ENCODE measurements at places on chromosomes 5 and 9. TPM values are rescaled to one million over a fixed set of nuclear protein-coding genes. Genes with fewer than 3 reads are reported as not detected.

The GZMA gene
- not detected for polyA plus RNA-seq

The TEX48 gene
- not detected for polyA plus RNA-seq

The EPB41L4A gene
- 7.4 TPM for polyA plus RNA-seq

The DMRT2 gene
- polyA plus RNA-seq: 0.50 TPM

The ESM1 gene
- not detected for polyA plus RNA-seq

The OTULIN gene
- 12.7 TPM for polyA plus RNA-seq

The MARCHF11 gene
- polyA plus RNA-seq: 6.1 TPM

The GHR gene
- 0.31 TPM for polyA plus RNA-seq

The AKNA gene
- polyA plus RNA-seq: 1.2 TPM

The OLFML2A gene
- polyA plus RNA-seq: 0.15 TPM

The FOXD4L4 gene
- polyA plus RNA-seq: not detected

The CER1 gene
- not detected for polyA plus RNA-seq

The TRMT10B gene
- polyA plus RNA-seq: 11.2 TPM

The SPATA31A1 gene
- not detected for polyA plus RNA-seq

The STC2 gene
- 0.26 TPM for polyA plus RNA-seq

The KCNV2 gene
- not detected for polyA plus RNA-seq

The DRD1 gene
- 0.72 TPM for polyA plus RNA-seq

The NR2F1-AS1 gene
- polyA plus RNA-seq: 0.24 TPM

The TMOD1 gene
- 0.22 TPM for polyA plus RNA-seq

The TICAM2 gene
- not detected for polyA plus RNA-seq

The RGS7BP gene
- 15.4 TPM for polyA plus RNA-seq

The HTR4 gene
- polyA plus RNA-seq: not detected

The SLC36A2 gene
- not detected for polyA plus RNA-seq

The CCNO gene
- polyA plus RNA-seq: 0.16 TPM

The KIF4B gene
- not detected for polyA plus RNA-seq

The WDR38 gene
- not detected for polyA plus RNA-seq

The ASPN gene
- polyA plus RNA-seq: 0.35 TPM

The PAPPA gene
- 0.40 TPM for polyA plus RNA-seq

The ANKDD1B gene
- polyA plus RNA-seq: not detected

The OR13J1 gene
- polyA plus RNA-seq: not detected

The PARP8 gene
- polyA plus RNA-seq: 29.9 TPM

The SLC1A3 gene
- polyA plus RNA-seq: 1.9 TPM

Measured in neural cell (in vitro differentiated cells).